ENCODE measurements at places on chromosomes 7 and 10. TPM values are rescaled to one million over a fixed set of nuclear protein-coding genes. Genes with fewer than 3 reads are reported as not detected.

The AGAP4 gene
- total RNA-seq: 17.5 TPM

The GRM3 gene
- total RNA-seq: not detected

The SYT15B gene
- total RNA-seq: 0.07 TPM

The CCDC172 gene
- total RNA-seq: not detected

DNA sequence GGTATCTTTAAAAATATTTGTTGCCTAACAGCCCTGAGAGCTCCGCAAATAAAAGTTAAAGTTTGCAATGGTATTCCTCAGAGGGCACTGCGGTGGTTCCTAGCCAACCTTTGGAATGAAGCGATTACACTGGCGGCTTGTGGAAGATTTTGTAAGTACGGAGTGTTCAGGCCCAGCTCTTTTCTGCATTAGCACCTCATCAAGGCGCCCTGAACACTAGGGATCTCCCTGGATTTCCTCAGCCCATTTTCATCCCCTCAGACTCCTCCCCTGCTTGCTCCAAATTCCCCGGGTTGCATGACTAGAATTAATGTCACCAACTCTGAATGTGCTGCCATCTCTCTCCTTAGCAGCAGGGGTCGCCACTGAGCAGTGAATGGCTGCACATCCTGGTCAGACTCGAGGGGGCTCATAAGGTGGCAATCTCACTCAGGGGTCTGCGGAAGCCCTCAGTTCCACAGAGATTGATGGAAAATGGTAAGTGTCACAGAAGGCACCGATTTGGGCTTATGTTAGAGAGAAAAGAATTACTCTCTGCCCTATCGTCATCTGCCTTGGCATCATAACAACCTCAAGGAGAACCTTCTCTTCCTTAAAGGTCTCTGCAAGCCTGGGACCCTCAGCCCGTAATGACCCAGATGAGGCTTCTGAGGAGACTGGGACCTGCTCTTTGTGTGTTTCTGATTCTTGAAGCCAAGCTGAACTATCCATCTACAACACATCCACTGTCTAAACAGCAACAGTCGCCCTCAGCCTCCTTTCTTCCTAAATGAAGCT lies 262.8 kb upstream of the AOAH start:
- no peak overlapping the region for H3K27ac ChIP-seq
- no peaks in the 10 kb centered on the region for H3K4me1 ChIP-seq
- peak; percentile 62 for DNase-seq
- no peaks in the 10 kb centered on the region for H3K36me3 ChIP-seq

DNA sequence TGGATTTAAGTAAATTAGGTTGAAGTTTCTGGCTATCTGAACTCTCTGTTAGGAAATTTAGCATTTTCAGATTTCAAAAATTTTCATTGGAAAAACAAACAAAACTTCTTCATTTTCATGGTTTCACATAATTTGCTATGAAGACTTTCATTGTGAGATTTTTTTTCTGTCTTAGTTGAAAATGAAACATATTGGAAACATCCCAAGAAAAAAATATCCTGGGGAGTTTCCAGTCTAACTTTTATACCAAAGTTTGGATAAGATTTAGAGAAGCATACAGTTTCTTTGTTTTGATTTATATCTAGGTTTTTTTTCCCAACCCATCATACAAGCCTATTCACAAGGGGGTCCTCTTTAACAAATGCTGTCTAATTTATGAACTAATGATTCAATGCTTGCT lies 300.5 kb upstream of the SEMA3A start:
- H3K27me3 ChIP-seq: no peaks in the 10 kb centered on the region
- DNase-seq: no peak
- H3K27ac ChIP-seq: no peak overlapping the region
- no peak overlapping the region for H3K4me3 ChIP-seq
- H3K36me3 ChIP-seq: no peaks in the 10 kb centered on the region

DNA sequence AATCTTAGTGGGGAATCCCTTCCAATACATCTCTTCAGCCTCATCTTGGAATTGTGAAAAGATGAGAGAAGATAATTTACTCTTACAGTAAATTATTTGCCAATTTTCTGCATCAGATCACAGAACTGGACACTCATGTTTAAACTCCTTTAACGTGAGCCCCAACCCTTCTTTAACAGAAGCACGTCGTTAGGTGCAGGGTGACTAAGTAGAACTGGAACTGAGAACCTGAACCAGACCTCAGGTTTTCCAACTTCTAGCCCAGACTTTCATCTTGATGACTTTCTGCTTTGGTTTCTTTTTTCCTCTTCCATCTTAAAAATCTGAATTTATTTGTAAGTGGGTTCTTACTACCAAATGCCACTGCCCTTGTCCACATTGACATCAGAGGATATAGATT lies 57.2 kb upstream of the LYZL2 start:
- H3K4me3 ChIP-seq: no peak overlapping the region
- no peak overlapping the region for H3K27ac ChIP-seq
- no peaks in the 10 kb centered on the region for H3K36me3 ChIP-seq
- DNase-seq: no peak

GRCh38 chr7:157700231-157701005 lies 363.6 kb downstream of the DNAJB6 start:
- peaks cover 7% of the 10 kb centered on the region for H3K27me3 ChIP-seq
- H3K27ac ChIP-seq: no peak overlapping the region
- no peak overlapping the region for H3K4me3 ChIP-seq
- DNase-seq: no peak
- no peaks in the 10 kb centered on the region for H3K4me1 ChIP-seq

GRCh38 chr10:70931168-70931815 lies 42.9 kb upstream of the PCBD1 start:
- H3K36me3 ChIP-seq: no peaks in the 10 kb centered on the region
- H3K4me3 ChIP-seq: no peak overlapping the region
- H3K27ac ChIP-seq: no peak overlapping the region
- H3K4me1 ChIP-seq: no peaks in the 10 kb centered on the region
- H3K27me3 ChIP-seq: peaks cover 14% of the 10 kb centered on the region

GRCh38 chr7:121873289-121874194 lies 581 bp downstream of the PTPRZ1 start:
- H3K4me1 ChIP-seq: no peaks in the 10 kb centered on the region
- no peaks in the 10 kb centered on the region for H3K27me3 ChIP-seq
- H3K36me3 ChIP-seq: no peaks in the 10 kb centered on the region
- peak overlapping the region; percentile 74 for H3K27ac ChIP-seq

GRCh38 chr10:71292624-71293445 lies 26.2 kb upstream of the SLC29A3 start:
- H3K36me3 ChIP-seq: peaks cover 70% of the 10 kb centered on the region
- no peak for DNase-seq
- no peak overlapping the region for H3K4me3 ChIP-seq
- no peaks in the 10 kb centered on the region for H3K27me3 ChIP-seq

DNA sequence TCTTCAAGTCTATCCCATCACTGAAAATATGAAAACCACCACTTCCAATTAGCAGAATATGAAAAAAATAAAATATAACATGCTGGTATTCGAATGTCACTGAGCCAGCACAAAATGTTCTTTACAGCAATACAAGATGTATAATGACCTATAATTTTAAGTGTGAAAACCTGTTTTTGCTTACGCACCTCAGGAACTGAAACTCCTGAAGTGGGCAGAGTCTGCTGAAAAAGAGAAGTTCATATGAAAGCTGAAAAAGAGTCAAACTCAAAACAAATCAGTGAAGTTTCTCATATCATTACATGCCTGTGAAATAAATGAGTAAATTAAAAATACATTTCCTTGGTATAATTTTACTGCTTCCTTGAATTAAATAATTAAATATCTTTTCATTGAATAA lies 272.5 kb downstream of the DGKB start:
- no peaks in the 10 kb centered on the region for H3K36me3 ChIP-seq
- no peak overlapping the region for H3K27ac ChIP-seq
- no peak for DNase-seq
- no peak overlapping the region for H3K4me3 ChIP-seq

DNA sequence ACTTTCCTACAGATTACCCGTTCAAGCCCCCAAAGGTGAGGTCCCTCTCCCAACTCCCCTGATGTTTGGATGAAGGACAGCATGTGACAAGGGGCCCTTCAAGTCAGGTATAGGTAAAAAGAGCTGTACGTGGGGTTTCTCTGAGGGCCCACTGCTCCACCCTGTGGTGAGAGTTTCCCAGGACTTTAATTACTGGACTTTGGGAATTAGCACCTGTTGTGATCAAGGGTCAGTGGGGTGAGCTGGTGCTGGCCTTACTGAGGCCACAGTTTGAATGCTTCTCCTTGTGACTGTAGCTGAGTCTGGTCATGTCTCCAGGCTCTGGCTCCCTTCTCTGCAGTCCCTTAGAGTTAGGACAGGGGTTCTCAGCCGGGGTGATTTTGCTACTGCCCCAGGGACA lies 16.8 kb downstream of the UBE2D4 start:
- peak; percentile 32 for DNase-seq
- no peak overlapping the region for H3K4me3 ChIP-seq
- H3K36me3 ChIP-seq: no peaks in the 10 kb centered on the region
- H3K4me1 ChIP-seq: peaks cover 9% of the 10 kb centered on the region
- no peaks in the 10 kb centered on the region for H3K27me3 ChIP-seq
- H3K27ac ChIP-seq: no peak overlapping the region

GRCh38 chr7:84277628-84278224 lies 83.1 kb upstream of the SEMA3A start:
- H3K36me3 ChIP-seq: no peaks in the 10 kb centered on the region
- H3K4me3 ChIP-seq: no peak overlapping the region
- no peaks in the 10 kb centered on the region for H3K4me1 ChIP-seq
- no peak overlapping the region for H3K27ac ChIP-seq

DNA sequence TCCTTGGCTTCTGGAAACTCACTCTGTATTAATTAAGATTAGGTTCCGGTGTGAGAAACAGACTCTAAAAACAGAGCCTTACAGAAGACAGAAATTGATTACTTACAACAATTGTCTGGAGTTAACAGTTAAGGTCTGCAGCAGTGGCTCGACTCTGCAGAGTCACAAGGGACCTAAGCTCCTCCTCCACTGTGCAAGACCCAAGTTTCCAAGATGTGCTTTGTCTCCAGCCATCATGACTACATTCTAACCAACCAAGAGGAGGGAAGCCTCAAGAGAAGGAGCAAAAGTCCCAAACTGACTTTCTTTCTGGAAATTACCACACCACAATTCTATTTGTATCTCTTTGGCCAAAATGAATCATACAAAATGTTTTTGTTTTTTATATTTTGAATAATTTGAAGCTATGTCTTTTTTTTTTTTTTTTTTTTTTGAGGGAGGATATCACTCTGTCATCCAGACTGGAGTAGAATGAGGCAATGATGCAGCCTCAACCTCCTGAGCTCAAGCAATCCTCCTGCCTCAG lies 14.2 kb upstream of the ODAD2 start:
- no peaks in the 10 kb centered on the region for H3K27me3 ChIP-seq
- no peak for DNase-seq
- no peaks in the 10 kb centered on the region for H3K36me3 ChIP-seq
- no peak overlapping the region for H3K4me3 ChIP-seq
- H3K27ac ChIP-seq: no peak overlapping the region
- H3K4me1 ChIP-seq: no peaks in the 10 kb centered on the region

DNA sequence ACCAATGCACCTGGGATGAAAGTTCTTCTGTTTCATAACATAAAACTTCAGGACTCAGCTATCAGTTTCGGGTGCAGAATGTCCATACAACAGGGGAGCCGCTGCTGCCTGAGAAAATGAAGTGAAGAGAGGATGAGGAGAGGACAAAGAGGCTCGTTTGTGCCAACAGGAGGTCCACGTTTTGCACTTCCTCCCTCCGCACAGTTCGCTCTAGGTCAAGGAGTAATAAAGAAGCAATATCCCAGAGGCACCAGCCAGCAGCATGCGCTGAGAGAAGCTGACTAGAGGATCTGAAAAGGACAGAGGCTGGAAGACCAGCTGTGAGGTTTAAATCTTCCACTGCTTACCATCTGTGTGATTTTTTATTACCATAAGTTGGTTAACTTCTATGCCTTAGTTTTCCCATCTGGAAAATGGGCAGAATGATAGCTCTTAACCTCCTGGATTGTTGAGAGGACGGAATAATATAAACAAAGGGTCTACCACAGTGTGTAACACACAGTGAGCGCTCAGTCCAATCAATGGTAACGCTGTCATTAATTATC lies 709 bp downstream of the GPAM start:
- DNase-seq: no peak
- peak overlapping the region; percentile 98 for H3K4me3 ChIP-seq
- peaks cover 27% of the 10 kb centered on the region for H3K36me3 ChIP-seq
- H3K27me3 ChIP-seq: no peaks in the 10 kb centered on the region
- H3K4me1 ChIP-seq: peaks cover 19% of the 10 kb centered on the region

- H3K27ac ChIP-seq: no peak overlapping the region
- peaks cover 25% of the 10 kb centered on the region for H3K4me1 ChIP-seq
- peaks cover 19% of the 10 kb centered on the region for H3K36me3 ChIP-seq
These were observed 11.6 kb downstream of the MTPN start for GRCh38 chr7:135965602-135966001.

DNA sequence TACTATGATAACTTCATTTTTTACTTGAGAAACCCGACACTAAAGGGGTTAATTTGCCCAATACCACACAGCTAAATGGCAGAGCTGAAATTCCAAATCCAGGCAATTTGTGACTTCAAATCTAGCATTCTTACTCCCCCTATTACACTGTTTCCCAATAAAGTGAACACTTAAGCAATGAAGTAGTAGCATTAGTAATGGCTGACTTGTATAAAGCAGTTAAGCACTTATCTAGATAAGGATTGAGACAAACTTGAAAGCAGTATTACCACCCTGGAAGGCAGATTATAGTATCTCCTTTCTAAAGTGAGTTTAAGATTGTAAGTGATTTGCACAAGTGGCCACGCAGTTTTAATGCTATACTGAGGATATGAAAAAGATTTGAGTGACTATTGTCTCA lies 39.3 kb downstream of the WASL start:
- DNase-seq: no peak
- H3K4me1 ChIP-seq: peaks cover 16% of the 10 kb centered on the region
- H3K36me3 ChIP-seq: peaks cover 28% of the 10 kb centered on the region
- no peak overlapping the region for H3K27ac ChIP-seq

GRCh38 chr10:62258926-62259325 lies 9.7 kb downstream of the RTKN2 start:
- H3K4me1 ChIP-seq: no peaks in the 10 kb centered on the region
- no peaks in the 10 kb centered on the region for H3K27me3 ChIP-seq
- no peak for DNase-seq
- H3K27ac ChIP-seq: no peak overlapping the region
- no peak overlapping the region for H3K4me3 ChIP-seq
- no peaks in the 10 kb centered on the region for H3K36me3 ChIP-seq

- peak overlapping the region; percentile 32 for H3K4me3 ChIP-seq
- H3K27me3 ChIP-seq: no peaks in the 10 kb centered on the region
- DNase-seq: no peak
- peak overlapping the region; percentile 76 for H3K27ac ChIP-seq
- H3K4me1 ChIP-seq: peaks cover 26% of the 10 kb centered on the region
These were observed 91.6 kb downstream of the DNMBP start for GRCh38 chr10:99917963-99918825.

GRCh38 chr10:113045147-113046055 lies 95.4 kb downstream of the TCF7L2 start:
- H3K4me3 ChIP-seq: peak overlapping the region; percentile 32
- peak overlapping the region; percentile 71 for H3K27ac ChIP-seq
- peaks cover 21% of the 10 kb centered on the region for H3K36me3 ChIP-seq
- peak; percentile 89 for DNase-seq
